Islet precursor cell (in vitro differentiated cells): ENCODE measurements at places on chromosomes 5 and 9.

- no peak for DNase-seq
Observed at GRCh38 chr9:71353720-71354119, 232.3 kb upstream of the TRPM3 start.

- no peak for DNase-seq
Observed at GRCh38 chr5:56751572-56752313, 63.6 kb upstream of the MAP3K1 start.

DNA sequence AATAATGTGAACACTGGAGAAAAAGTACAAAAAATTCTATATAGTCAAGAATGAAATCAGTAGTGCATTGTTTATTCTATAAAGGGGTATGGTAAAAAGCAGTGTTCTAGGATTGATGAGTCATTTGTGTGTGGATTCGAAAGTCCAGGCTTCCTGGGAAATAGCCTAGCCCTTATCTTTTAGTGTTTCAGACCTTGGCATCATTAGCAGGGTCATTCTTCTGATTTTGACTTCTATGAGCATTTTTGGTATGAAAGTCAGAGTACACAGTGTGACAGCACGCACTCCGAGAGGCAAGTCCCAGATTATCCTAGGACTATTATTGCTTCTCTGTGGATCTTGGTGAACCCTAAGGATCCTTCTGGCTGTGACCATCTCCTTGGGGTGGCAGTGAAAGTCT, 16.9 kb downstream of the PCSK5 start:
- DNase-seq: no peak

- no peak for DNase-seq
Observed at GRCh38 chr5:104612005-104612404, 1049.4 kb upstream of the NUDT12 start.

- no peak for DNase-seq
Observed at GRCh38 chr9:113741886-113742854, 133.9 kb upstream of the ZNF618 start.

DNA sequence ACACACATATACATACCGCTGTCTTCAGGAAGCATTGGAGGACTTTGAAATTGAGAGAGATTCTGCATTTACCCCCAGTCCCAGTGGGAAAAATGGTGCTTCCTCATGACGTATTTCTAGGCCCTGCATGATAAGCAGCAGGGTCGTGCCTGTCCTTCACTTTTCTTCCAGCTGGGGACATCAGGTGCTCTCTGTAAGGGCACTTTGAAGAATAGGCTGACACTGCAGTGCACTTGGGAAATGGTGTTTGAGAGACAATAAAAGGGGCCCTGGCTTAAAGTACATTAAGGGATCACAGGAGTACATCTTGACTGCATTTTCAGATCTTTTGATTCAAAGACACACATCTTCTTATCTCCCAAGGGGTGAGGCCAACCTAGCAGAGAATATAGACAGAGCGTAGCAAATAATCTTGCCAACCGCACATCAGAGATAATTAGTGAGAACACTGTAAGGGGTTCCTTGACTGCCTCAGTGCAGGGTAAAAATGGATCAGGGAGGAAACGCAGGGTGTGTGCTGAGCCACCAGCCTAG, 437.9 kb downstream of the CSNK1G3 start:
- DNase-seq: no peak

- no peak for DNase-seq
Observed at GRCh38 chr5:38478878-38479277, 77.6 kb downstream of the LIFR start.

DNA sequence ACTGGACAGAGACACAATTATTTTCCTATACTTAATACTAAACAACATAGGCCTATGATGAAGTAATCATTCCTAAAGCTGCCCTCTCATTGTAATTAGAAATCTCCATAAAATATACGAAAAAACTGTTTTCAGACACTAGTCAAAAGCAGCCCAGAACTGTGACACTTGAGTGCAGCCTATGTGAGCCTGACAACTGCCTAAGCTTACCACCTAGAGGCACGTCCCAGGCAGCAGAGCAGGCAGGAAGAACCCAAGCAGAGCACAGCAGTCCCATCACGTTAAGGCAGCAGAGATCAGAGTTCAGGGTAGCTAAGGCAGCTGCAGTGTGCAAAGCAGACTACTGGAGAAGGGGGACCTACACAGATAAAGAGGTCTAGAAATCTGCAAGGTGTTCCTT, 46.4 kb downstream of the GOLPH3 start:
- no peak for DNase-seq

GRCh38 chr5:2697041-2697440, 54.4 kb downstream of the IRX2 start:
- no peak for DNase-seq

DNA sequence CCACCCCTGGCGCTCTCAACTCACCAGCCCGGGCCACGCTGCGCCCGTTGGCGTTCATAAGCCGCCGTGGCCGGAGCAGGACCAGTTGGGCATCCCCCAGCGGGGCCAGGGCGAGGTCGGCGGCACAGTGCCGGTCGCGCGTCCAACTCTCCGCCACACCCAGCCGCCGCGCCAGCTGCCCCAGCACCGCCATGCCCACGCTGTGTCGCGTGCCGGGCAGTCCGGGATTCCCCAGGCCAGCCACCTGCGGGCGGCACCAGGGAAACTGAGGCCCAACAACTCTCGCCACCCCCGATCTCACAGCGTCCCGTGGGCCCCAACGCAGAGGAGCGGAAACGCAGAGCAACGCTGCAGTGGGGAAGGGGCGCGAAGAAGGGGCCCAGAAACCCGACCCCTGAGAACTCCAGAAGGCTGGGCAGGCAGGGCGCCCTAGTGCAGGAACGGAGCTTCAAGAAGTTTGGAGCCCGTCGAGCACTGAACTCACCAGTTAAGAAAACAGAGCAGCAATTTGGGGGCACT, 453 bp downstream of the PTRH1 start:
- DNase-seq: no peak

GRCh38 chr5:113450462-113450861, 15.7 kb upstream of the TSSK1B start:
- no peak for DNase-seq

DNA sequence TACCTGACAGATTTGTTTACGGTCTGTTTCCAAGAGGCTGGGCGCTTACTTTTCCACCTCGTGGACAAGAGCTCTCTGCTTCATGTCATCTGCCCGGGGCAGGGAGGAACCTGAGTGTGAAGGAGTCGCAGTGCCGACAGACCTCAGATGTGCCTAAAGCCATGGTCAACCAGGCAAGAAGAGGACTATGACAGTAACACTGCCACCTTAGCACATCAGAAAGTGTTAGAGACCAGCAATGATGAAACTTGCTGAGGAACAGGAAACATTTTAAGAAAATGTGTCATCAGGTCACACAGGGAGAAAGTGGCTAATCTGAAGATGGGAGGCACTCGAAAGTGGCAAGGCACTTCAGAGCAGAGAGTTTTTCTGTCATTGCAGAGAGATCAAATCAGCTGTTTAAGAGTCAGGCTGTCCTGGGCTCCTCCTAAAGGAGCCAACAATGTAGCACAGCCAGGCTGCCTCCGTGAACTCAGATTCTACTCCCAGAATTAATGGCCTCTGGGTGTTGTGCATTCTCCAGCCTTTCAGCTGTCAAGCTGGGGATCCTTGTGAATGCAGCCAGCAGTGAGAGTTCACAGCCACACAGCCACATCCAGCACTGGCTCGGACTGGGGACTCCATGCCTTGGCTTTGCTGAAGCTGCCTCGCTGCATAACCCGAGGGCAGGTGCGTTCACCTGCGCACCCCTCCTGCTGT, 94.6 kb downstream of the RAPGEF1 start:
- DNase-seq: peak; percentile 83

GRCh38 chr9:89527084-89527483, 29.2 kb upstream of the SEMA4D start:
- DNase-seq: no peak

DNA sequence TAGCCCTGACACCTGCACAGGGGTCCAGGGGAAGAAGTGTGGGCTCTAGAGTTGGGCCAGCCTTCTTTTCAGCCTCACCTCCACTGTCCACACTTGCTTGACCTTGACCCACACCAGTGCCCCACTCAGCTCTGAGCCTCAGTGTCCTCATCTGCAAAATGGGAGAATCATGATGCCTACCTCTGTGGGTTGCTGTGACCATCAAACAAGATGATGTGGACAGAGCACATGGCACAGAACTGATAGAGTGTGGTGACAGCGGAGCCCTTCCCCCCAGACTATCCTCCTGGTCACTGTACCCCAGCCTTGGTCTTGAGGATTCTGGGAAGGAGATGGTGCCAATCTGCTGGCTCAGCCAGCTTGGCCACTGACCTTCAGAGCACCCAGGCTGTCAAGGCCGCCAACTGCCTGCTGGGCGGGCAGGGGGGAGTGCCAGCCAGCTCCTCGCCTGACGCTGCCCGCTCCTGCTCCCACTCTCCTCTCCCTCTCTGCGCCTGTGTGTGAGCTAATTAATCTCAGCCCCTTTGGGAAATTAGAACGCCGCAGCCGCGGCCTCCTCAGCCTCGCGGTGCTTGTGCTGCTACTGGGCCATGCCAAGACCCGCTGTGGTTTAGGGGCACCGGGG, 16.7 kb downstream of the CXXC5 start:
- no peak for DNase-seq

GRCh38 chr9:237858-238345, 23.2 kb downstream of the DOCK8 start:
- DNase-seq: no peak

GRCh38 chr5:9115093-9115492, 430.8 kb downstream of the SEMA5A start:
- DNase-seq: no peak

- DNase-seq: peak; percentile 4
Observed at GRCh38 chr5:132099076-132099748, 25.6 kb downstream of the CSF2 start.

DNA sequence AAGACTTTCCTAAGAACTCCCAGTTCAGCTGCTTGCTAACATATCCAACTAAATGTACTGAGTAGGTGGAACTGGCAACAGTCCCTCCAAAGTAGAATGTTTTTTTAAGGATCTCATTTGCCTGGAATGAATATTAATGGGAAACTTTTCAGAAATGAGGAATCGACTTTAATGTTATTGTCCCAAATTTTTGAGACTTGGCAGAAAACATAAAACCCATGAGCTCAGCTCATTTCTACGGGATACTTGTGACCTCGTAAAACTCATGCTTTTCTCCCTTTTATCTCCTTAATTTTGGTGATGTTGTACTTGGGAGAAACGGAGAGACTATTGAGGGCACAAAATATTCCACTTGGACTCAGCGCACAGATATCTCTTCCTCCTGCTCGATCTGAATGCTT, 296.8 kb downstream of the EBF1 start:
- no peak for DNase-seq

GRCh38 chr9:121483473-121484031, 16.1 kb downstream of the GGTA1 start:
- no peak for DNase-seq

DNA sequence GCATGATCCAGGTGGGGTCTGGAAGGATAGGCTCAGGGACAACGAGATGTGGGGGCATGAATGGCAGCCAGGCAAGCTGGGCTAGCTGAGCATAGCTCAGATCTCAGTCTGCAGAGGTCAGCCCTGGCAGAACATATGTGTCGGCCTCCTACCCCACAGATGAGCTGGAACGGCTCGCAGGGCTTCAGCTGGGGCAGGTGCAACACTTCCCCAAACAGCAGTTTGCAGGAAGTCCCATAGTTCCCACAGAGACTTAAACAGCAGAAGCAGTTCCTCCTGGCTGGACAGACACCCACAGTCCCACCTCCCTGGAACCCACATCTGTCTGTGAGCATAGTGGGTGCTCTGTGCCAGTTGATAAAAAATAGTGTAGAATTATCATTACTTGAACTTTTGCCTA, 404.6 kb downstream of the GADD45G start:
- DNase-seq: no peak

GRCh38 chr5:107593009-107593408, 77.7 kb downstream of the EFNA5 start:
- no peak for DNase-seq

- no peak for DNase-seq
Observed at GRCh38 chr5:6224406-6224805, 153.9 kb downstream of the MED10 start.

GRCh38 chr5:90353254-90353653, 56.3 kb downstream of the CETN3 start:
- no peak for DNase-seq

DNA sequence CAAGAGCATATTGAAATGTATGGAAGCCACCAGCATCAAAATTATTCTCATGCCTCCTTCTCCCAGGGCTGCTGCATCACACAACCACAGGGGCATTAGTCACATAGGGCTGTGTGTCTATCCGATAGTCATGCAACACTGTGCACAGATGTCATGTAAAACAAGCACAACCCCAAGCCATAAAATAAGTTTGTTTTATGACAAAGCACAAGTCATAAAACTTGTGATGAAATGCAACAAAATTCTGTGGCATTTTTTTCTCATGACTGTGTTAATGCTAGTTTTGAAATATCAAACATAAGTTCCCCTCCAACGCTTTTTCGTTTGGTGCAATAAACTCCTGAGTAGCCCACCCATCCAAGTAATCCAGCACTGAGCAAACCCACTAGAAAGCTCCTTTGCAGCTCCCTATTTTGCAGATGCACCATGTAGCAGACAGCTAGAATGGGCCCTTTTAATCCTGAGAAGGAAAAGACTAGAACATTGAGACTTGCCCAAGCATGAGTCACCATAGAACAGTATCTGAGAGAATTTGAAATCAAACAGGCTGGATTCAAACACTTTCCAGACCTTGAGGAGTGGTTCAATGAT, 93.3 kb upstream of the ZNF366 start:
- DNase-seq: no peak

DNA sequence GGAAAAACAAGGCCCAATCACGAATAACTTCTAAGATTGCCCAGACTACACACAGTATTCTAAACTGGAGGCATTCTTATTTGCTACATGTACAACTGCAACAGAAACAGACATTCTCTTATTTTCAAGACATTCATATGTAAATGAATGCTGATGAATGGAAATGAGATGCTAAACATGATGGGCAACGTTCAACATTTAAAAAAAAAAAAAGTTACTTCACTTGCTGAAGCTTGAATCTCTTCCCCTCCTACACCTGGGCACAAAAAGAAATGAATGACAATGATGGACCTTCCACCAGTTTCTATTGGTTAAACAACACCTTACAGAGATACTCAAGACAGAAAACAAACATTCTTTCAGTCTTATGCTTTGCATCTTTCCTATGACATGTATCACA, 160.5 kb downstream of the BNC2 start:
- no peak for DNase-seq

GRCh38 chr5:90144625-90145327, 264.8 kb downstream of the CETN3 start:
- peak; percentile 53 for DNase-seq

DNA sequence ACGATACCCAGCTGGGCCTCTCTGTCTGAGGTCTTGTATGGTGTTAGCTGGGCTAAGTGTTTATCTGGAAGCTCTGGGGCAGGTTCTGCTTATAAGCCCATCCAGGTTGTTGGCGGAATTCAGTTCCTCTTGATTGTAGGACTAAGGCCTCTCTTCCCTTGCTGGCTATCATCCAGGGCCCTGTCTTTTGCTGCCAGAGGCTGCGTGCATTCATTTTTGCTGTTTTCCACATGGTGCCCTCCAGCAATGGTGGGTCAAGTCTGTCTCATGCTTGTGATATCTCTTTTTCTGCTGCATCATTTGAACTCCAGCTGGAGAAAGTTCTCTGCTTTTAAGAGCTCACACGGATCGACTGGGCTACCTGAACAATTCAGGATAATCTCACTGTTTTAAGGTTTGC, 105.7 kb upstream of the ZNF618 start:
- DNase-seq: no peak

- no peak for DNase-seq
Observed at GRCh38 chr9:112694706-112695555, 23.0 kb downstream of the INIP start.

- no peak for DNase-seq
Observed at GRCh38 chr9:677461-678097, 163.9 kb upstream of the DMRT1 start.
